ENCODE measurements at places on chromosomes 4 and X. TPM values are rescaled to one million over a fixed set of nuclear protein-coding genes. Genes with fewer than 3 reads are reported as not detected.

NXF2B gene
- not detected for total RNA-seq

DNA sequence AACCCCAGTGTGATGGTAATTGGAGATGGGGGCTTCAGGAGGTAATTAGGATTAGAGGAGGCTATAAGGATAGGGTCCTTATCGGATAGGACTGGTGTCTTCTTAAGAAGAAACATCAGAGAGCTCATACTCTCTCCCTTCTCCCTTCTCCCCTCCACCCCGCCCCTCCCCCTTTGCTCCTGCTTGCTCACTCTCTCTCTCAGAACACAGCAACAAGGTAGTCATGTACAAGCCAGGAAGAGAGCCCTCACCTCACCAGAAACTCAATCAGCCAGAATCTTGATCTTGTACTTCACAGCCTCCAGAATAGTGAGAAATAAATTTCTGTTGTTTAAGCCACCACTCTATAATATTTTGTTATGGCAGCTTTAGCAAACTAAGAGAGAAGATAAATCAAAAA, 4.5 kb downstream of the DDX60L start:
- no peak for DNase-seq

GRCh38 chr4:105924341-105924740, 29.1 kb downstream of the NPNT start:
- no peak for DNase-seq

GRCh38 chrX:22081475-22082092, 49.5 kb downstream of the PHEX start:
- no peak for DNase-seq

GRCh38 chr4:183098019-183098722, 886 bp upstream of the WWC2 start:
- DNase-seq: peak; percentile 24

- no peak for DNase-seq
Observed at GRCh38 chr4:115515366-115515765, 401.9 kb upstream of the NDST4 start.

GRCh38 chr4:38567457-38567856, 96.5 kb upstream of the KLF3 start:
- DNase-seq: no peak

- DNase-seq: no peak
Observed at GRCh38 chr4:165118256-165118909, 5.7 kb upstream of the TMEM192 start.

Data from activated B cell treated with CpG ODN at 0.5 μM for 24 hours (primary cell).